ENCODE measurements at places on chromosomes 7 and 10.

- DNase-seq = no peak
Observed at GRCh38 chr10:78871796-78872195, 197.0 kb upstream of the ZMIZ1 start.

GRCh38 chr10:96267234-96267705 is 4.1 kb downstream of the BLNK start:
- no peak for DNase-seq

DNA sequence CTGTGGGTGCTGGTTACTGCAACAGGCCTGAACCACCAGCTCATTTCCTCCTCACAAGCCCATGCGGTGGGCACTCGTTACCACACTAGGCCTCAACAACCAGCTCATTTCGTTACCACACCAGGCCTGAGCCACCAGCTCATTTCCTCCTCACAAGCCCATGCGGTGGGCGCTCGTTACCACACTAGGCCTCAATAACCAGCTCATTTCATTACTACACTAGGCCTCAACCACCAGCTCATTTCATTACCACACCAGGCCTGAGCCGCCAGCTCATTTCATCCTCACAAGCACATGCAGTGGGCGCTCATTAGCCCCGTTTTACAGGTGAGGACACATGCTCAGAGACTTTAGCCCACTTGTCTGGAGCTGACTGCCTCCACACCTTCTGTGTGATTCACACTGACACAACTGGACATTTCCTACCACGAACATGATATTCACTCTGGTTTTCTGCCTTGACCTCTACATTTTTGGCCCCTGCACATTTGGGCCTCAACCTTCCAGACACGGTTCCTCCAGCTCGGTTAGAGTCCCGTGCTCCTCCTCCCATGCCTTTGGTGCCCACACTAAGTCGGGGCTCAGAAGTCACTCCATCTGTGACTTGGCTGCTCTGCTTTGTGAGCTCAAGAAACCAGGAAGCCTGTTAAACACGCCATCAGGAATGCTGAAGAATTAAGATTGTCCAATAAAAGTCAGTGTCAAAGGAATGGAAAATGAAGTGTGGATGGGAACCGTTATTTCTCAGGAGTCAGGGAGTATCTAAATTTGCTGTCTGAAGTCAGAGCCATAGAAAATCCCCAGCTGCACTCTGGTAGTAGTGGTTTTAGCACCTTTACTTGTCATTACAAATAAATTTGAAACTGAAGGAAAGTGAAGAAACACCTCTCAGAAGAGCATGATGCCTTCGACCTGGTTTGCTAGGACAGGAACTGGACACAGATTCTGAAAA is 55.8 kb upstream of the LANCL2 start:
- DNase-seq = no peak

GRCh38 chr7:119900996-119901672 is 371.8 kb upstream of the KCND2 start:
- no peak for DNase-seq

DNA sequence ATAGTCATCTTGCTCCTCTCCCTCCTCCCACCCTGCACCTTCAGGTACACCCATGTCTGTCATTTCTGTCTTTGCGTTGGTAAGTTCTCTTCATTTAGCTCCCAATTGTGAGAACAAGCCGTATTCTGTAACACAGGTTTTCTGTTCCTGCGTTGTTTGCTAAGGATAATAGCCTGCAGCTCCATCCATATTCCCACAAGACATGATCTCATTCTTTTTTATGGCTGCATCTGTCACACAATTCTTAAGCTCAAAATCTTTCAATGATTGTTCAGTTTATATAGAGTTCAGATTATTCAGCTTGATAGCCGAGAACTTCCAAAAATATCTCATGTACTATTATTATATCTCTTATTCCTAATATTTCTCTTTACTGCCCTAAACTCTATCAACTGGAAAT is 16.0 kb upstream of the TMEM168 start:
- no peak for DNase-seq

- no peak for DNase-seq
Observed at GRCh38 chr7:24980534-24981170, 674 bp upstream of the OSBPL3 start.

DNA sequence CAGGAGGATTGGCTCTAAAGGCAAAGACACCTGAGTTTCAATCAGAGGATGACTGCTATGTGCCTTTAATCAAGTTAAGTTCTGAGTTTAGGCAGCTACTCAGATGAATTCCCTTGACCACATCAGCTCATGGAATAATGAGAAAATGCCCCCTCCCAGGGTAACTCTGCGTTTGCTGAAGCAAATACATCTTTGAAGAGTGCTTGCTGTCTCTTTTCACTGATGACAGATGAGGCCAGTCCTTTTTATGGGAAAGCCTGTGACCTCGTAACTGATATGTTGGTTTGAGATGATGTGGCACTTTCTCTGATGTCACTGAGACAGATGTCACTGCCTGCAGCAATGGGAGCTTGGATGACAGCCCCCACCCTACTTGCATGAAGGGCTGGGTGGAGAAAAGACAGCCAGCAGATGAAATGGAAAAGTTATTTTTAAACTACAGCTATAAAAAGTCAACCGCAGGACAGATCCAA is 43.7 kb upstream of the DGKI start:
- no peak for DNase-seq

- DNase-seq = no peak
Observed at GRCh38 chr10:83908506-83908905, 230.8 kb upstream of the GHITM start.

GRCh38 chr10:11823122-11823988 is at the start of gene PROSER2:
PROSER2 (plus strand) TSS chr10:11823356; CDS start chr10:11852078, 28,722 bp downstream.
- DNase-seq = no peak

GRCh38 chr7:129462420-129462819 is 28.2 kb downstream of the STRIP2 start:
- no peak for DNase-seq

DNA sequence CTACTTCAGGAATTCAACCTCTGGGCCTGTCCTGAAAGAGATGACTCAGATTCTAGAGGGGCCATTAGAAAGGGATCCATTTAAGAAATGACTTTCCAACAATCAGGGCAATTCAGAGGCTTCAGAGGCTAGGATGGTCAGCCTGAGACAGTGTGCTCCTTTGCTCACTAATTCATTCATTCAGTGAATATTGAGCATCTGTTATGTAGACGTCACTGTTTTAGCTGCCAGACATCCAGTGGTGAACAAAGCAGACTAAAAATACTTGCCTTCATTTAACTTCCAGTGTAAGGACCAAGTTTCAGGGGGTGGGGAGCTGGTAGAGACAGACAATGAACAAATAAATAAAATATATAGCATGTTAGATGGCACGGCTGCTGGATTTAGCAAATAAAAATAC is 1.6 kb downstream of the KIAA1217 start:
- DNase-seq = no peak
